ENCODE measurements at places on chromosomes 12 and 14.

DNA sequence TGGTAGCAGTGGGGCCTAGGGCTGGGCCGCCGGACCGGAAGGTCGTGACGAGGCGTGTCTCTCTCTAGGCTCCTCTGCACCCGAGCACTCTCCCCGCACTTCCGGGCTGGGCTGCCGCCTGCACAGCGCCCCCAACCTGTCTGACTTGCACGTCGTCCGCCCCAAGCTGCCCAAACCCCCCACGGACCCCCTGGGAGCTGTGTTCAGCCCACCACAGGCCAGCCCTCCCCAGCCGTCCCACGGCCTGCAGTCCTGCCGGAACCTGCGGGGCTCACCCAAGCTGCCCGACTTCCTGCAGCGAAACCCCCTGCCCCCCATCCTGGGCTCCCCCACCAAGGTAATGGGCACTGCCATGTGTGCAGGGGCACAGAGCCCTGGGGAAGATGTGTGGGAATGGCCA lies 13.3 kb upstream of the PUS1 start:
- no peak for DNase-seq

GRCh38 chr12:1814266-1814665 lies 6.1 kb upstream of the LRTM2 start:
- DNase-seq = no peak

- DNase-seq = no peak
Observed at GRCh38 chr14:73862480-73862879, 10.8 kb downstream of the PTGR2 start.

DNA sequence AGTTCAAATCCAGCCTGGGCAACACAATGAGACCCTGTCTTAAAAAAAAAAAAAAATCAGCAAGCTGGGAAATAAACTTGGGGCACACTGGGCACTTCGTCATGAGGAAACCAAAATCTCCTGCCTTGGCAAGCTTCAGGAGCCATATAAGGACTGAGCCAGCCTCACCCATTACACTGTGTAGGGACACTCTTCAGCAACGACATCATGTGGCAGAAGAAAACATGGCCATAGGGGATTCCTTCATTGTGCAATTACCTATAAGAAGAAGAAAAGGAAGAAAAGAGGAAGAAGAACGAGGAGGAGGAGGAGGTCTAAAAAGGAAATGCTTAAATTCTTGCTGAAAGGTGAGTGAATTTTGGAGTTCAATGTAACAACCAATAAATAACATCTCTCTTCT lies 26.1 kb upstream of the IFNG start:
- DNase-seq = no peak

Data from spinal cord (tissue), 10 donors.